Muscle of leg (tissue), 16 donors: ENCODE measurements at places on chromosomes 2 and 18. TPM values are rescaled to one million over a fixed set of nuclear protein-coding genes. Genes with fewer than 3 reads are reported as not detected.

DNAH7 gene
- 0.31 TPM for total RNA-seq

SH3BP4 gene
- 14.8 TPM for total RNA-seq

RESP18 gene
- not detected for total RNA-seq

LAMA1 gene
- 6.4 TPM for total RNA-seq

LONRF2 gene
- total RNA-seq: 1.5 TPM

COLEC12 gene
- 65.5 TPM for total RNA-seq

ATP6V1B1 gene
- total RNA-seq: 0.62 TPM

PGAP1 gene
- 12.7 TPM for total RNA-seq

POTEJ gene
- 0.04 TPM for total RNA-seq

LIPG gene
- total RNA-seq: 6.3 TPM

NFU1 gene
- total RNA-seq: 60.0 TPM

IL1A gene
- not detected for total RNA-seq

NAT8 gene
- total RNA-seq: not detected

TAF1B gene
- total RNA-seq: 12.9 TPM

IL1R2 gene
- 0.18 TPM for total RNA-seq

FIGLA gene
- total RNA-seq: not detected

SH2D6 gene
- total RNA-seq: 0.13 TPM

BBS5 gene
- total RNA-seq: 4.9 TPM

GATA6 gene
- 1.4 TPM for total RNA-seq

TMEM37 gene
- total RNA-seq: 2.0 TPM

GRP gene
- total RNA-seq: not detected

GDF7 gene
- total RNA-seq: 0.62 TPM

FSHR gene
- 0.31 TPM for total RNA-seq

CCDC121 gene
- 6.1 TPM for total RNA-seq

PDCD1 gene
- total RNA-seq: 0.04 TPM

CRYGB gene
- total RNA-seq: not detected

IL18R1 gene
- 0.98 TPM for total RNA-seq

FAM168B gene
- 45.8 TPM for total RNA-seq

CTNNA2 gene
- total RNA-seq: 0.62 TPM

ZNF512 gene
- total RNA-seq: 44.6 TPM

TXNDC2 gene
- 0.04 TPM for total RNA-seq

SDC1 gene
- total RNA-seq: 8.4 TPM

KLHL41 gene
- total RNA-seq: 2,102 TPM

GAL3ST2 gene
- 0.09 TPM for total RNA-seq

ZNF385B gene
- 3.9 TPM for total RNA-seq

ACKR3 gene
- 22.2 TPM for total RNA-seq

MOGAT1 gene
- not detected for total RNA-seq

COL6A3 gene
- 370 TPM for total RNA-seq

SLC38A11 gene
- total RNA-seq: 0.35 TPM

PUS10 gene
- 6.4 TPM for total RNA-seq

LYPD6B gene
- total RNA-seq: not detected

APCDD1 gene
- 6.3 TPM for total RNA-seq

TMSB10 gene
- 3,326 TPM for total RNA-seq

RIT2 gene
- total RNA-seq: not detected

ELOA2 gene
- not detected for total RNA-seq

GNAL gene
- total RNA-seq: 1.7 TPM

TTC21B gene
- 25.5 TPM for total RNA-seq

KIAA2012 gene
- total RNA-seq: 0.31 TPM

MC4R gene
- total RNA-seq: 0.62 TPM

GTF3C2 gene
- total RNA-seq: 22.3 TPM
